Activated CD4-positive, alpha-beta memory T cell treated with anti-CD3 and anti-CD28 coated beads, Interleukin-2, amount 10 ng/mL, durations not matched to agents 7 days and 5 days (primary cell): ENCODE measurements at places on chromosomes 2 and 18. TPM values are rescaled to one million over a fixed set of nuclear protein-coding genes. Genes with fewer than 3 reads are reported as not detected.

DNA sequence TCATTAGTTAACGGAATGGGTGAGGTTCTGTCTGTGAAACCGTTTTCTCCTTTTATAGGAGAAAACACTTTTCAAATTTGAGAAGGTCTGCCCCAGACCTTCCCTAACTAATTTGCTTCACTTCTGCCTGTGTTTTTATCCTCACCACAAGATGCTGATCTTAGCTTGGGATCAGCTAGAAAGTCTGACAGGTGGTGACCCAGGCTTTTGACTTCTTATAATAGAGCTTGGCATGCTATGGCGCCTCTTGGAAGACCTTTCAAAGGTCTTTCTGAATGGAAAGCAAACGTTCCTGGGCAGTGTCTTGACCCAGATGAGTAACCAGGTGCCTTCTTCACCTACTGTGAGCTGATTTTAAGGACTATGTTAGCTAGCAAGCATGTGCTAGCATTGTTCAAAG, 91.4 kb downstream of the LYPD6 start:
- no peak for DNase-seq
- H3K4me3 ChIP-seq: no peak overlapping the region
- H3K27me3 ChIP-seq: peaks cover 8% of the 10 kb centered on the region
- no peaks in the 10 kb centered on the region for H3K36me3 ChIP-seq

GRCh38 chr2:3644246-3644525, 13.8 kb upstream of the ALLC start:
- no peak overlapping the region for H3K27ac ChIP-seq
- no peak for DNase-seq
- H3K36me3 ChIP-seq: no peaks in the 10 kb centered on the region

DNA sequence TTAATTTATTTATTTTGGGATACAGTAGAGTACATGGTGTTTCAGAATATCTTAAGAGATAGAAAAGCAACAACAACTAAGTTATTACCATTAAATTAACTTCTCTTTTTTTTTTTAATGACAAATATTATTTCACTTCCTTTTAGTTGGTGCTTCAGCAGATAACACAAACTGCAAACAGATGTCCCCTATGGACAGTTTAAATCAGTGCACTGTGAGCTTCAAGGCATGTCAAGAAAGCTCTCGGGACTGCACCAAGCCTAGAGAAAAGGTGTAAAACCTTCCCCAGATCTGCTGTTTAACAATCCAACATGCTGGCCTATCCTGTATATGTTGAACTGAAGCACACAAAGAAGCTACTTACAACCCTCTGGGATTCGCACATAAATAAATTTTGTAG, 122.7 kb downstream of the TCF4 start:
- DNase-seq: no peak
- H3K27ac ChIP-seq: no peak overlapping the region
- no peaks in the 10 kb centered on the region for H3K36me3 ChIP-seq
- H3K4me3 ChIP-seq: no peak overlapping the region
- H3K27me3 ChIP-seq: no peaks in the 10 kb centered on the region

GRCh38 chr2:65027616-65028244, 28.5 kb upstream of the CEP68 start:
- no peak overlapping the region for H3K4me3 ChIP-seq
- no peak for DNase-seq
- H3K27me3 ChIP-seq: no peaks in the 10 kb centered on the region
- peaks cover 23% of the 10 kb centered on the region for H3K4me1 ChIP-seq

DSC2 gene
- total RNA-seq: not detected

- no peak for DNase-seq
- peaks cover 31% of the 10 kb centered on the region for H3K4me1 ChIP-seq
- no peaks in the 10 kb centered on the region for H3K27me3 ChIP-seq
These were observed 229.5 kb upstream of the EPAS1 start for GRCh38 chr2:46067501-46068305.

DNA sequence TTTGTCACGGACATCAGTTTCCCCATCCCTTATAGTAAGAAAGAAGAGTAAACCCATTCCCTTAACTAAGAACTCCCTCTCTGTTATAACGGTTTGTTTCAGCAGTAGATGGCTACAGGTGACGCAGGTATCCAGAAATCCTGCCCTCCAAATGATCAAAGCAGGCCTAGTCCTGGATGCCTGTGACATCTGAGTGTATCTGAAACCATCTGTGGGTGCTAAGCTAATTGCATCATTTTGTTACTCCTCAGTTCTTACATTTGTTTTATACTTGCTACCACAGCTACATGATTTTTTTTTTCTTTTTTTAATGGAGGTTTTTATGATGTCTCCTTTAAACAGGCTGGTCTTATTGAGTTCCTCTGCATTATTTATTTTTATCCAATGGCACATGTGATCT, 55.1 kb downstream of the AAK1 start:
- H3K4me3 ChIP-seq: no peak overlapping the region
- H3K4me1 ChIP-seq: peaks cover 66% of the 10 kb centered on the region
- H3K36me3 ChIP-seq: peaks cover 17% of the 10 kb centered on the region
- H3K27me3 ChIP-seq: no peaks in the 10 kb centered on the region
